ENCODE measurements at places on chromosomes 5 and 9.

GRCh38 chr5:136563489-136563888 is 198.1 kb upstream of the TRPC7 start:
- no peak for DNase-seq

GRCh38 chr5:73630765-73631164 is 4.8 kb downstream of the ARHGEF28 start:
- DNase-seq, result no peak

- DNase-seq, result no peak
Observed at GRCh38 chr5:103475629-103476240, 86.9 kb downstream of the NUDT12 start.

DNA sequence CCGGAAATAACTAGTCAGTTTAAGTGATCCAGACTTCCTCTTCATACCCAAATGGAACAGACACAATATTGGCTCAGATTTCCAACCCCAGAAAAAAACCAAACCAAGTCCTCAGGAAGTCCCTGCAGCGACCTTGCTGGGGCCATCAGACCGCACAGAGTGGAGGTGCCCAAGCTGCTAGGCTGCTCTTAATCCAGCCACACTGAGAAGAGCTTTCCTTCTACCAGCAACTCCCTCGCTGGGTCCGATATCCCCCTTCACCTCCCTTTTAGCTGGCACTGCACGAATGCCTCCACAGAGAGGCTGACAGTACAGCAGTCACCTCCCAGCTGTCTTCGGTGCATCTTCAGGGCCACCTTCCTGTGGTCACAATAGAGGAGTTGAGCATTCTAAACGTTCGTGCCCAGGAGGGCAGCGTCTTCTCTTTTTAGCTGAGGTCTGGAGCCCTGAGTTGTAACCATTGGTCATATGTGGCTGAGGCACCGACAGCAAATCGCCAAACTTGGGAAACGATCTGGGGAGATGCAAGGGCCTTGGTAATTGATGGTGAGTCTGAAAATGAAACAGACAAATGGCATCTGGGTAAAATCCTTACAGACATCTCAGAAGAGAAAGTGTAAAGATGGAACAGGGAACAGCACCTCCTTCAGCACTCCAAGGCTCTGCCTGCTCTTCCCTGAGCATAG is 5.7 kb downstream of the NAIF1 start:
- no peak for DNase-seq

DNA sequence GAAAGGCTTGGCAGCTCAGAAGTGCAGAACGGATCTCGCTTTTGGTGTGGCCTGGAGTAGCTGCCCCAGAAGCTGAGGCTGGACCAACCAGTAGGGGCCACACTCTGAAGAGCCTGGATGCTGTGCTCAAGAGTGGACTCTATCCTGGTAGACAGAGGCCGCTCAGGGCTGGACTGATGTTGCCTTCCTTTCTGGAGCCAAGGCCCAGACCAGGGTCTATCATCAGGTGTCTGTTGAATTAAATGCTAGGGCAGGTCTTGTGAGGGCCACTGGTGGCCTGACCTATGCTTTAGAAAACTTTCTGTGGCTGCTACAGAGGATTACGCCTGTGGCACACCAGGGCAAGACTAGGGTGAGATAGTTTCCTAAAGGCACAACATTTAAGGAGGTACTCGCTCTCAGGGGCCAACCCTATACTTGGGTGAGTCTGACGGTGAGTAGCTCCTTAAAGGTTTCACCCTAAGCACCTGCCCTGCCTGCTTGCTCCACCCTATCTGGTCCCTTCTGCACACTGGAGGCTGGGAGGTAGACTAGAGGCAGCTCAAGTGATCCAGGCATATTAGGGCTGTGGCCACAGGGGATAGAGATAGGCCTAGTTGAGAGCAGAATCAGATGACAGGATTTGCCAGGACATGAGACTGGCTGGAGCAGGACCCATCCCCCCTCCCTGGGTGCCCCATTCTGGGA is 9.8 kb upstream of the IRF1 start:
- DNase-seq, result no peak

DNA sequence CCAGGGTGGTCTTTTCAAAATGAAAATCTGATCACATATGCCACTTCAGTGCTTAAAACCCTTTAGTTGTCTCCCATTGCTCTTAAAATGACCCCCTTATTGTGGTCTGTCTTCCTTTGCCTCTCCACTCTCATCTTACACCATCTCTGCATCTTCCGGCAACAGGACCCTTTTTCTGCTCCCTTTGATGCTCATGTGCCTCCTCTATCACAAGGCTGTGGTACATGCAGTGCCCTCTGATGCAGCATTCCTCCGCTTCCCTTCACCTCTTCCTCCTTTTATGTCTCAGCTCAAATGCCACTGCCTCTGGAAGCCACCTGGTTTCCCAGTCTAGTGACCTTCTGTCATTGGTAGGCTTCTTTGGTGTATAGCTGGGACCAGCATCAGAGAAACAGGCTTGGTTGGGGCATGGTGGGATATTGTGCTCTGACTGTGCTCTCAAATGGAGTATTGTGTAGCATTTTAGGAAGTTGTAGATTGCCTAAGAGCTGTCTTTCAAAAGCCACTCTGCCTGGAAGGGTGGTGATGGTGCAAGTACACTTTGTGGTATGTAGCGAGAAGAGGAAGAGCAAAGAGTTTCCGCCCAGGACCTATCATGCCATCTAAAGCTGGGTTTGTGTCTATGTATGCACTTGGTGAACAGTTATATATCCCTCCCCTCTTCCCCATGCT is 28.1 kb downstream of the ARHGAP26 start:
- DNase-seq, result no peak

DNA sequence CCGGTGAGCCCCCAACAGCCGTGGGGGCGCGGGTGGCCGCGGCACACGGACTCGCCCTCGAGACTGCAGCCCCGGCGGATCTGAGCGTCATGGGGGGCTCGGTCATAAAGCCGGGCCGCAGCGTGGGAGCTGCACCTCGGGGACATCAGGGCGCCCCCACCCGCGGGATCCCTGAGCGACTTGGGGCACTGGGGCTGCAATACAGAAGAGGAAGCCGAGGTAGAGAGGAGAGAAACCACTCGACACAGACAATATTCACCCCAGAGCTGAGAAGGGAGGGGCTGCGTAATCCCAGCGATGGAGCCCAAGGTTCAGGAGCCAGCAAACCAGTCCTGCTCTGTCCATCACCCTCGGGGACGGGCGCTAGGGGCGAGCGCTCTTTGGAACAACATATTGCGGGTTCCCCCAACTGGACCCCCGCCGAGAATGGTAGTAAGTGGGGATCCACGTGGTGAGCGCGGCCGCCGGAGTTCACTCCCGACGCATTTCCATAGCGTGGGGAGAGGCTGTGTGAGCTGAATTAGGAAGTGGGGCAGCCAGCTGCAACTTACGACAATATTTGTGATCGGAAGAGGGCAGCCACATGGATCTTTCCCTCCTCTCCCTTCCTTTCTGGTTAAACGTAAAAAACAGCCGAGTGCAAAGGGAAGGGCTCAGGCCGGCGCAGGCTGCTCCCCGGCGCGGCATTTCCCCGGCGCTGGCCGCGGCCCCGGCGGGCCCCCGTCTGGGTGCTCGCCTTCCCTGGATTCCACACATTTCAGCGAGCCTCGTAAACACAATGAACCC is 9.9 kb downstream of the PTCH1 start:
- no peak for DNase-seq

GRCh38 chr5:14744296-14745187 is 80.0 kb downstream of the OTULIN start:
- DNase-seq, result no peak

DNA sequence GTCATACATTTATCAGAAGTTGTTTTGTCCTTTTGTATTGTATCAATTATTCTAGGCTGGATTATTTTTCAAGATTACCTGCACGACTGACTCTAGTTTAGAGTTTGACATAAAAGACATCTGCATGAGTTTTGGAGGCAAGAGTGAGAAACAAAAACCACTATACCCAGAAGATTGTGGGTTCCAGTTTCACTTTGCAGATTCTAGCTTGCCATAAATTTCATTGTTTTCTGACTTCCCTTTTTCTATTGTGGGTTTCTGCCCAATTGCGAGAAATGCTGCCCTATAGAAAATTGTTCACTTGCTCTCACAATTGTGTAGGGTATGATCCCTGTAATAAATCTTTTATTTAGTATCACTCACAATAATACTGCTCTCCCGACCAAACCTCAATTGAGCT is 1043.4 kb upstream of the CDH10 start:
- no peak for DNase-seq

GRCh38 chr5:119435436-119436132 is 16.7 kb upstream of the HSD17B4 start:
- DNase-seq, result peak; percentile 46

GRCh38 chr9:127345566-127345965 is 51.4 kb upstream of the SLC2A8 start:
- DNase-seq, result no peak

DNA sequence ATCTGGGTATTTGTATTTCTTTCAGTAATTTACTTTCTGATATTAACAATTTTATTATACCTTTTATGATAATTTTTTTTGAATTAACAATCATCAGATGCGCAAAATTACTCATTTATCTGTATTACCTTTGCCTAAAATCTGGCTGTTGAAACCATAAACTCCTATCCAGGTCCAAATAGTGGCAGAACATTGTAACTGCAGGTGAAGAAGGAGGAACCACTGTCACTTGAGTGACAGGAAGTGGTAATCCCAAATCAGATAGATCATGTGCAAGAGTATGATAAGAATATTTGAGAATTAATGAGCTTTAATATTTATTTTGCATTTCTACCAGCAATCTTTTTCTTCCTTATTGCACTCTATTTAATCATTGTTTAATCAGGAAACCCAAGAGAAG is 139.3 kb upstream of the TLE4 start:
- DNase-seq, result no peak

- DNase-seq, result no peak
Observed at GRCh38 chr5:139980765-139981164, 62.3 kb downstream of the NRG2 start.

- DNase-seq, result no peak
Observed at GRCh38 chr9:131912671-131913070, 167.0 kb downstream of the MED27 start.

GRCh38 chr5:156328161-156328560 is 1.2 kb downstream of the SGCD start:
- no peak for DNase-seq

Data from stimulated activated CD8-positive, alpha-beta memory T cell treated with anti-CD3 and anti-CD28 coated beads, Interleukin-7, amount 100 ng/mL, for 24 hours (primary cell).